ENCODE measurements at places on chromosomes 1 and 21.
A peak's percentile ranks its signal among the peaks of the same experiment; 100 is the strongest.

- DNase-seq, result peak; percentile 8
Measured at GRCh38 chr1:167935216-167936067, 1.0 kb upstream of the DCAF6 start.

DNA sequence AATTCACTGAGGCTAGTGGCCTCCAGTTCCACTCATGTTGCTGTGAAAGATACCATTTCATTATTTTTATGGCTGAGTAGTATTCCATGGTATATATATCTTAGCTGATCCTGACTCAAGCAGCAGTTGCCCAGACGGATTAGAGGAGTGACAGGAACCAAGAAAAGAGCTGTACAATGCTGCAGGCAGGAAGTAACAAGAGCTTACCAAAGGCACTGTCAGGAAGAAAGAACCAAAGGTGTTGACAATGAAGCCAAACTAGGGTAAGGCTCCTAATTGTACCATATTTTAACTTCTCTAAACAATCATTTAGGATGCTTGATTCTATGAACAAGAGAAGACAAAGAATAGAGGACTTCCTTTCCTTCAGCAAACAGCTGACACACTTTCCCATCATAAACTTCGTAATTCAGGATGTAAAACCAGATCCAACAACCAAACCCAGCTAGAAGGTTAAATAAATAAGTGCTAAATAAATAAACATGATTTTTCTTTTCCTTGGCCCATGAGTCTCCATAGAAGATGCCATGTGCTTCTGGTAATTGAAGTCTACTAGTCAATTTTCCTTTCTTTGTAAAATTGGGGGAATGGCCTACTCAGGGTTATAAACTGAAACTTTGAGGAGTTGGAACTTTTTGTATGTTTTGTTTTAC lies 248.2 kb upstream of the SGIP1 start:
- DNase-seq, result no peak

DNA sequence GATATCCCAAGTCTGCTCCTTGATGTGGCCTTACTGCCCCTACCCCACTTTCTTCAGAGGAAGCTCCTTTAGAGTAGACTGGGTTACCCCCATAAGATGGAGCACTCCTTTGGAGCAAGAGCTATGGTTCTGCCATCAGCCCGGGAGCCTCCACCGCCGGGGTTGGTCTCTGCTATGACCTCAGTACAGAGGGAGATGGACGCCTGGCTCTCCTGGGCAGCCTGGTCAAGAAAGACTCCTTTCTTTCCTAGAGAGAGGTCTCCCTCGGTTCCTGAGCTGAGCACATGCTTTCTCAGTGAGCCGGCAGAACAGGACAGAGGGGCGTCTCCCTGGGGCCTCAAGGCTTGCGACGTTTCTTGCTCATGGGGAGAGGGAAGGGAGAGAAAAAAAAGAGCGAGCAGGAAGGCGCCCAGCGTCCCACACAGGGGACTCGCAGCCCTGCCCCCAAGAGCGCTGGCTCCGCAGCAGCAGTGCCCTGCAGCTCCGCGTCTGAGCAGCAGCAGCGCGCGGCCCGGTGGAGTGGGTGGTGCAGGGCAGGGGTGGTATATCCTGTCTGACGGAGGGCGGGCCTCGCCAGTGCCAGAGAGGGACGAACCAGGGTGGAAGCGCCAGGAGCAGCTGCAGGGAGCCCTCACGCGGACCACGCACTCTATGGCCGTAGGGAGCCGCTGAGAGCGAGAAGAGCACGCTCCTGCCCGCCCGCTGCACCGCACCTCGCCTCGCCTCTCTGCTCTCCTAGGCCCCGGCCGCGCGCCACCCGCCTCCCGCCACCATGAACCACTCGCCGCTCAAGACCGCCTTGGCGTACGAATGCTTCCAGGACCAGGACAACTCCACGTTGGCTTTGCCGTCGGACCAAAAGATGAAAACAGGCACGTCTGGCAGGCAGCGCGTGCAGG lies at the start of gene PKP1:
TSS of gene PKP1 (plus strand) at position 576 of the 899 bp plus-strand sequence. CDS start at position 773, 197 bp downstream.
- DNase-seq, result no peak

DNA sequence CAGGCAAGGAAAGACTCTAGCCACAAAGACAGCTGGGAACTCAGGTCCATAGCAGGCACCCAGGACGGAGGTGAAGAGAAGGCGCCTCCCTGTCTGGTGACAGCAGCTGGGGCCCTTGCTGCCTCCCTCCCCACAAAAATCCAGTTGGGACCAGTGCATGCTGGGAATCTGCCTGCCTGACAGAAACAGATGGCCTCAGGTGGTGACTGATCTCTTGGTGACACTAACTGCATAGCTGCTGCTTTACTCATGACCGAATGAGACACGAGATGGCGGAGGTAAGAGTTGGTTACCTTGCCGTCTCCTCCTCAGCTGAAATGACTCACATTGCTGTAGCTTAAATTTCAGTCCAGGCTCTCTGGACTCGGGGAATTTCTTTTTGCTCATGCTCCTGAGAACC lies 130.3 kb downstream of the FGGY start:
- DNase-seq, result no peak

GRCh38 chr21:45927851-45928850 lies 53.4 kb upstream of the COL6A1 start:
- no peak for DNase-seq

DNA sequence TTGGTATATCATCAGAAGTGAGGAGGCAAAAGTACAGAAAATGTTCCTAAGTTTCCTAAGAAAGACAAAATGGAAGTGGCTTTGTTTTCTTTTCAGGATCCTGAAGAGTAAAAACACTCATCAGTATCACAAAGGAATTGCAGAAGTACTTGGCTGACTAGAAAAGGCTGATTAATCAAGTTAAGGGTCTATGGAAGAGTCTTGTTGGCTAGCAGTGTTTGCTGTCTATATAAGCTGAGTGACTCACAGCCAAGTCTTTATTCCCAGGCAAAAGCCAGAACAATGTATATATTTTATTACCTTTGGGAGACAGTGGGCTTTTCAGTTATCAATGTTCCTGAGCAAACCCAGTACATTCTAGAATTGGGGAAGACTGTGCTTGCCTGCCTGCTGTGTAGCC lies 777.0 kb downstream of the PLA2G4A start:
- DNase-seq, result no peak

GRCh38 chr1:38344716-38345115 lies 298.1 kb upstream of the POU3F1 start:
- no peak for DNase-seq

- no peak for DNase-seq
Measured at GRCh38 chr1:117658676-117659075, 52.8 kb downstream of the TENT5C start.

DNA sequence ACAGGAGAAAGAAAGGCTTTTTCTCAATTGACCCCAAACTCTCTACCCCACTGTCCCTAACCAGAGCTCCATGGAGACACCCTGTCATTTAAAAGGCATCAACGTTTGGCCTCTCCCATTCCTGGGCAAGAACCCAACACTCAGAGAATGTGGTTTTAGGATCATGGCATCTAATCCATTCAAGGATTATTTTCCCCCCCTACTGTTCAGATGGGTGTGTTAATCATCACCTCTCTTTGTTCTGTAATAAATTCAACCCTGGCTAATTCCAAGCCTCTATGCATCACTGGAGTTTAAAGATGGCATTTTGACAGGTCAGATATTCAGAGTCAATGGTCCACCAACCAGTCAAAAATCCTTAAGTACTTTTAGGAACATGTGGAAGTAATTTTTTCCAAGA lies 42.7 kb downstream of the TBX15 start:
- no peak for DNase-seq

DNA sequence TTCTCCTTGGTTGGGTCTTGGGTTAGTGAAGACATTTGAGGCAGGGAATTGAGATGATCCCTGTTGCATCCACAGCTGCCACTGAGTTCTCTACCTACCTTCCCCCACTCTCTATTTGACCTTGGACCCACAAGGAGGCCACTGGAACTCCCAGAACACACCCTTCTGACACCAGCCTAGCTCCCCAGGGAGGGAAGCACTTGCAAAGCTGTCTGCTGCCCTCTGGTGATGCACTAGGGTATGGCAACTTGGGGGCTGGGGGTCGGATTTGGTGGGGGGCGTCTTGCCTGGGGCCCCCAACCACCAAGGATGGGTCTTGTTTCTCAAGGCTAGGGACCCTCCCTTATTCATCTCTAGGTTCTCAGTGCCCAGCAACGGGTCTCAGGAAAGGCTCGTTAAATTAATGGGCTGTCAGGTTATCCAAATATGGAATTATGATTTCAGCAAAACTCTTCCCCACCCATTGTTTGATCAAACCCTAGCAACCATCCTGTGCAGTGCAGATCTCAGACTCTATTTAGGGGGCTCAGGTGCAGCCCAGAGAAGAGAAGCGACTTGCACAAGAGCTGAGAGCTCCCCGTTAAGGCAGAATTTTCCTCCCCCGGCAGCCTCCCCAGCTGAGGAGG lies 177.8 kb upstream of the KLHDC7A start:
- DNase-seq, result no peak

GRCh38 chr1:205453466-205453865 lies 2.4 kb downstream of the BLACAT1 start:
- no peak for DNase-seq

DNA sequence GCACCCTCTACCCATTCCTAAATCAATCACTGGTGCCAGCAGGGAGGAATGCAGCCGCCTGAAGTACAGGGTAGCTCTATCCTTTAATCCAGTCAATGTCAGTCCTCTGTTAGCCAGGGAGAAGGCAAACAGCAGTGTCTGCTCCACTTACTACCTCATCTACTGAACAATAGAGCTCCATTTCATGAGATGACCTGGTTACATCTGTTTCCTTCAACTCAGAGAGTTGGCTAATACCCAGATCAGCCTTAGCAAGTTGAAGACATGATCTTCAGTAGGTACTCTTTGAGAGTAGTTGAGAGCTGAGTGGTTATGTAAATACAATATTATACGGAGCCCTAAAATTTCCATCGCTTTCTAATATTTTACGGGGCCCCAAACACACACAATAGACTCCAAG lies 46.1 kb upstream of the CD34 start:
- DNase-seq, result no peak

DNA sequence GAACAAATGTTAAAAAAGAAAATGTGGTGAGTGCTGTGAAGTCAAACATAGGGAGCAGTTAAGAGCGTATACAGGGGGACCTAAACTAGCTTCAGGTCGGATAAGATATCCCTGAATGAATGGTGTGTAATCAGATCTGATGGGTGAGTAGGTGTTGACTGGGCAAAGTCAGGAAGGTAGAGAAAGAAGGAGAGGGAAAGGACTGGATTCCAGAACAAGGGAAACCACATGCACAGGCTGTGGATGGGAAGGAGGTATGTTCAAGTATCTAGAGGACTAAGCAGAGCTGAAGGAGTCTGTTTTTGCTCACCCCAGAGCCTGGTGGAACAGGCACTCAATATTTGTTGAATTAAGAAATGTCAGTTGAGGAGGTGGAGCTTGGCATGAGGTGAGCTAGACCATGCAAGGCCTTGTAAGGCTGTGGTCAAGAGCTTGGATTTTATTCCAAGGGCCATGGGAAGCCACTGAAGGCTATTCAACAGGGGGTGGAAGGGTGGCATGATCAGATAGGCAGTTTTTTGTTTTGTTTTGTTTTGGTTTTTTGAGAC lies 27.4 kb downstream of the MAP7D1 start:
- DNase-seq, result no peak

GRCh38 chr1:116273042-116273783 lies 99.8 kb upstream of the ATP1A1 start:
- DNase-seq, result no peak

DNA sequence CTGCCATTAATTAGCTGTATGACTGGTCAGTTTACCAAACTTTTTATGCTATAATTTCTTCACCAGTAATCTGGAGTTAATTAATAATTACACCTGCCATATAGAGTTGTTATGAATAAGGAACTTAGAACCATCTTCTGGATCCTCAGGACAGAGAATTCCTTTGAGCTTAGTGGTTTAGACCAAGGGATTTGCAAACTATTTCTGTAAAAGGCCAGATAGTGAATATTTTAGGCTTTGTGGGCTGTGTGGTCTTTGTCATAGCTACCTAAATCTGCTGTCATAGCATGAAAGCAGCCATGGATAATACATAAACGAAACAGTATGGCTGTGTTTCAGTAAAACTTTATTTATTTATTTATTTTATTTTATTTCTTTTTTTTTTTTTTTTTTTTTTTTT lies 9.0 kb downstream of the TIMM17A start:
- DNase-seq, result no peak

DNA sequence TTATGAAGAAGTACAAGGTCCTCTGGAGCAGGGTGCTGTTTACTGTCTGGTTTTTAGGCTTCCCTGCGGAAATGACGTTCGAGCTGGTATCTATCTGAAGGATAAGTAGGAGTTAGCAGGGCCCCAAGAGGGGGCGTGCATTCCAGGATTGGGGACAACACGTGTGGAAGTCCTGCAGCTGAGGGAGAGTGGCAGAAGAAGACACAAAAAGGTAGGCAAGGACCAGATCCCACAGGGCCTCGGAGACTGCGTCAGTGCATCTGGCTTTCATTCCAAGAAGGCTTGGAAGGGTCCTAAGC lies 5.9 kb downstream of the RIMS3 start:
- no peak for DNase-seq

DNA sequence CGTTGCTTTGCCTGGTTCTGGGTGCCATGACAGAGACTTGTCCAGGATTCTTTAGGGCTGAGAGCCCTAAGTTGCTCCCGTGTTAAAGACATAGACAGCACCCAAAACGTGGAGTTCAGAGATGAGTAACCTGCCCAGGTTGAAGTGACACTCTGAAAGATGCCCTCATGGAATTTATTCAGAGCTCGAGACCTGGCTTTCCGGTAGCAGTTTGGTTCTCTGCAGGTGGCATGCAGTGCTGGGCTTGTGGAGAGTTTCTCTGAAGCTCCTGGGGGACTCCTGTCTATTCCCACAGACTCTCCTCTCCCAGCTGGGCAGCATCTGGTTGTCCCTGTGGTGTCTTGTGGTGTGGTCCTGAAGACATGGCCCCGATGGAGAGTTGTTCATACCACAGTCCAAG lies 241.0 kb downstream of the RHOU start:
- DNase-seq, result no peak

GRCh38 chr1:154943649-154944400 lies 7.3 kb upstream of the PMVK start:
- DNase-seq, result no peak

DNA sequence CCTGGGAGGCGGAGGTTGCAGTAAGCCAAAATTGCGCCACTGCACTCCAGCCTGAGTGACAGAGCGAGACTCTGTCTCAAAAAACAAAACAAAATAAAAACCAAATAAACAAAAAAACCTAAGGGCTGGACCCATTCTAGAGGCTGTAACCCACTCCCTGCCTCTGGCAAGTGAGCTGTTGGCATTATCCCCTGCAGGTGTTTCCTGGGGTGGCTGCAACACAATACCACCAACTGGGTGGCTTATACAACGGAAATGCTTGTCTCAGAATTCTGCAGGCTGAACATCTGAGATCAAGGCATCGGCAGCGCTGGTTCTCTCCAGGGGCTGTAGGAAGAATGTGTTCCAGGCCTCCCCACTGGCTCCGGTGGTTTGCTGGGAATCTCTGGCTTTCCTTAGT lies 15.2 kb downstream of the LRRC38 start:
- DNase-seq, result no peak

GRCh38 chr1:75618382-75618781 lies 7.5 kb upstream of the SLC44A5 start:
- no peak for DNase-seq
